ENCODE measurements at places on chromosomes 11 and 22.

- DNase-seq: no peak
These were observed 10.4 kb downstream of the MPZL3 start for GRCh38 chr11:118241764-118242098.

GRCh38 chr11:91904792-91905785 lies 319.5 kb upstream of the FAT3 start:
- no peak for DNase-seq

DNA sequence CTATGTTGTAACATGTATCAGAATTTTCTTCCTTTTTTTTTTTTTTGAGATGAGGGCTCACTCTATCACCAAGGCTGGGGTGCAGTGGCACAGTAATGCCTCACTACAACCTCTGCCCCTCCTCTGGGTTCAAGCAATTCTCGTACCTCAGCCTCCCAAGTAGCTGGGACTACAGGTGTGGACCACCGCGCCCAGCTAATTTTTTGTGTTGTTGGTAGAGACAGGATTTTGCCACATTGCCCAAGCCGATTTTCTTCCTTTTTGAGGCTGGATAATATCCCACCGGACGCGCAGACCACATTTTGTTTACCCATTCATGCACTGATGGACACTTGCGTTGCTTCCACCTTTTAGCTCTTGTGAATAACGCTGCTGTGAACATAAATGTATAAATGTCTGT lies 97.0 kb downstream of the BRD1 start:
- DNase-seq: no peak

DNA sequence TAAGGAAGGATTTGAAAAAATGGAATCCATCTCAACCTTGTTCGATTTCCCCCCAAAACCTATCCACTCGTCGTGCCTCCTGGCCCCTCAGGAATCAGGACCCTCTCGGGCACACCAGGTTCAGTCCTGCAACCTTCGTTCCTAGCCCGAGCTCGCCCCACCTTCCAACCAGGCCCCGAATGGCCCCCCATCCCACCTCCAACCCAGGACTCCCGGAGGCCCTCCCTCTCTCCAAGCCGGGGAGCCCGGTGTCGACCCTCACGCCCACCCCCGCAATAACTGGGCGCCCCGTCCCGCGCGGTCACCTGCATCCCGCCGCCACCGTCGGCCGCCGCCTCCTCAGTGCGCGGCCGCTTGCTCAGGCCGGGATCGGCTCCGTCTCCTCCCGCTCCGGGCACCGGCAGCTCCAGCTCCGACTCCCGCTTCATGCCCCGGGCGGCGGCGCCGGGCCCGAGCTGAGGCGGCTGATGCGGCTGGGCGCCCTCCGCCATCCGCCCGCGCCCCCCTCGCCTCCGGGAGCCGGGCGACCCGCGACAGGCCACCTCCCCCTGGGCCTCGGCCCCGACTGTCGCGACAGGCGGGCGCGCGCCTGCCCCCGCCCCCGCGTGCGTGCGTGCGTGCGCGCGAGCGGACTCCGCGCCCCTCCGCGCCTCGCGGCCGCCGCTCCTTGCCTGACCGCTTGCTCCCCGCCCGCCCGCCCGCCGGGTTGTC lies 534 bp downstream of the RBFOX2 start:
- no peak for DNase-seq

GRCh38 chr22:38111925-38112355 lies 1.5 kb upstream of the BAIAP2L2 start:
- DNase-seq: no peak

- no peak for DNase-seq
These were observed 102.6 kb downstream of the CSNK2A3 start for GRCh38 chr11:11250470-11250869.

DNA sequence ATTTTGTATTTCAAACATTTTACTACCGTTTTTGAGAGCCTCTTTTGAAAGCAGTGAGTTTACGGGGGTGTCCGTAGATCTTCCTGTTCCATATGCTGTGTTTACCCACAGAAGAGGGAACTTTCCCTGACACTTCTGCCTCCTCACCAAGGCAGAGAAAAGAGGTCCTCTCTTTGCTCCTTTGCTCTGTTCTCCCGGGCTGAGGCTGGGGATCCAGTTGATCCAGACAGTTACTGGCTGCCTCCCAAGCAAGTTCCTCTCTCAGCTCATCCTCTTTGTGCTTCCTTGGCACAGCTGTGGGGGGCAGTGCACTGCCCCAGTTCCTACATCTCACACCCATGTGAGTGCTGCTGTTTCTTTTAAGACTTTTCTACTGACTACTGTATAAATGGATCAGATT lies 813.7 kb downstream of the NTM start:
- DNase-seq: no peak

DNA sequence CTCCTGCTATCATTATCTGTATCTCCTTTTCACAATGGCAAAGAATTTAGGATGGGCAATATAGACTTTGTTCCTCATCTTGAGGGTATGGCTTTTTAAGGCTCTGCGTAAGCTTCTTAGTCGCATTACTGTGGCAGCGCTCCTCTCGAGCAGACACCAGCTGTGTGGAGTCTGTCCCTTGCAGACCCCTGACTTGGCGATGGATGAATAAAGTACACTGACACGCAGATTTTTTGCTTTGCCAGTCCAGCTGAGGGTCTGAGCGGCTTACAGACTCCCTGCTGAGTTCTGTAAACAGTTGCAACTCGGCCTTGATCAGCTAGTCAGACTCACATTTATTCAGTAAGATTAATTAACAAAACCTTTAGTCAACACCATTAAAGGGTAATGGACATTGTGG lies 390.0 kb upstream of the CNTN5 start:
- DNase-seq: no peak

DNA sequence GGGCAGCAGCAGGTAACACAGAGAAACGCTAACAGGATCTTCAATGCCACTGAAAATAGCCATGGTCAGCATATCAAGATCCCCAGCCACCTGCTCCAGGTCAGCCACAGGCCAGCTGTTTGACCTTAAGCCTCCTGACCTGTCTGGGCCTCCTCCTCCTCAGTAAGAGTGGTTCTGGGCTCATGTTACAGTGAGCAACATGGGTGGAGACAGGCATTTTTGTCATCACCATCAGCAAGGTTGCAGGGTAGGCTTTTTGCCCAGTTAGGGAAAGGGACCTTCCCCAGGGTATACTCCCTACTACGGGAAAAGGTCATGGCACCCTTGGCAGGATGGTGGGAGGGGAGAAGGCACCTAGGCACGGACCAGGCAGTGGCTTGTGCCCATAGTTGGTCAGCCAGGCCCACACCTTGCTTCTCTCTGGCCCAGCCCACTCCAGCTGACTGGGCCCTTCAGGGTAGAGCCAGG lies 131.8 kb upstream of the PARVA start:
- no peak for DNase-seq

GRCh38 chr11:126114486-126115126 lies 51.9 kb upstream of the CDON start:
- peak; percentile 52 for DNase-seq

GRCh38 chr22:45564349-45565030 lies 61.8 kb downstream of the FBLN1 start:
- no peak for DNase-seq

DNA sequence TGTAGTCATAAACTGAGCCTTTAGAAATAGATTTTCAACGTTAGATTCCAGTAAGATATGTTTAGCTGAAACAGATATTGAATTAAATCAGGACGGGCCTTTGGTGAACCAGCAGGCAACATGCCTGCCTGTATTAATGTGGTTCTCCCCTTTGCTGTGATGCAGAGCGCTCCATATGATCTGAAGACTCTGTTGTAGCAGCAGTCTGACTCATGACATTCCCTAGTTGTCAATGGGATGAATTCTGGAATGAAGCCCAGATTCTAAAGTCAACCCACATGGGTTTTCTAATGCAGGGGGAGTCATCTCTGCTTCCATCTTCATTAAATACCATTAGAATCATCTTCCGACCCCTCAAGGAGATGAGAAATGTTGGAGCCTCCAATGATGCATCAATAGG lies 864.5 kb downstream of the NTM start:
- no peak for DNase-seq

- DNase-seq: no peak
These were observed 29.6 kb downstream of the CAT start for GRCh38 chr11:34468209-34468841.

Measured in DMS79 treated with DMSO at 0.1 percent for 48 hours (cell line).